ENCODE measurements at places on chromosomes 6 and 20.

DNA sequence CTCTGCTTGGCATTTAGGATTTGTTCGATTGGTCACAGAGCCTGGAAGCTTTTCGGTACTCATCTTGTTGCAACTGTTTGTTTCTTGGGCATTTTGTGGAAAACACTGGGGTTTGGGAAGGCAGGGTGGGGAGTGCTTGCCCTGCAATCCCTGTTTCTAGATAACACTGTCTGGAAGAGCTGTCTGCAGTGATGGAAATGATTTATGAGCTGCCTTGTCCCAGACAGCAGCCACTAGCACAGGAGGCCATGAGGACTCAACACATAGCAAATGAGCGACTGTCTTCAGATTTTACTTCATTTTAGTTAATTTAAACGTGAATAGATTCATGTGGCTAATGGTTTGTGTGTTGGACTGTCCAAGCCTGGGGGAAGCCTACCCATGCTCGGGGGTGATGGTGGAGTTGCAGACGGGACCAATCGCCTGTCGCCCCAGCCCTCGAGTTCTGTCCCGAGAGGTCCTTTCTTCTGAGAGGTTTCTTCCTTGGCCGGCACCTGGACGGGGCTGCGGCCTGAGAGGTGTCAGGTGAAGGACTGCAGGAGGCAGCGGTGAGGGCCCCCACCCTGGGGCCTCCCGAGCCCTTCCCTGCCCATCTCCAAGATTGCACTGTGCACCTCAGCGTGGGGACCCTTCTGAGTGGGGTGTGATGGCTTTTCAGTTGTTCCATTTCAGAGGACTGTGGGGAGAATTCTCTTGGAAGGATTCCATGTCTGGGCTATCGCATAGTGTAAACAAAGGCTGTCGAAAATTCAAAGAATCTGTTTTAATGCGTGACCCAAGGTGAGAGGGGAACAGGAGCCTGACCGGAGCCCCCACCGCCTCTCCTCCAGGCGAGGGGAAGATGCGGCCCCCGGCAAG is 55.4 kb downstream of the SMOC2 start:
- DNase-seq = no peak

DNA sequence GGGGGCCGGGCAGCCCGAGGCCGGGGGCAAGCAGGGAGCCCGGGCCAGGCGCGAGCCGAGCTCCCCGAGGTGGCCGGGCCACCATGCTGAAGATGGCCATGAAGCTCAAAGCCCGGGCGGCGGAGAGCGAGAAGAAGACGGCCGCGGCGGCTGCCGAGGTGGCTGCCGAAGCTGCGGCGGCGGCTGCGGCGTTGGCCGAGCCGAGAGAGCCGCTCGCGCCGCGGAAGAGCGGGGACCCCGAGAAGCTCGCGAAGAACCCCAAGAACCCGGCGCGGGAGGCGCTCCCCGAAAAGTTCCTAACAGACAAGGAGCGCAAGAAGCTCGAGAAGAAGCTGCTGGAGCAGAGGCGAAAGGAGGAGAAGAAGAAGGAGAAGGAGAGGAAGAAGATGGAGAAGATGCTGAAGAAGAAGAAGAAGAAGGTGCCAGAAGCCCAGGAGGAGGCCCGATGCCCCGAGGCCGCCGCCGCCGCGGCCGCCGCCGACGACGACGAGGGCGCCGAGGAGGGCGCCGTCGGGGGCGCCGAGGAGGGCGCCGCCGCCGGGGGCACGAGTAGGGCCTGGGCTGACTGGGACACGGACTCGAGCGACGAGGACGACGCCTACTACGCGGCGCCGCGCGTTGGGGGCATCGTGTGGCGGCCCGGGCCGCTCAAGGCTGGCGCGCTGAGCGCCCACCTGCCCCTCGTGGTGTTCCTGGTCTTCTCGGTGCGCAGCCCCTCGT is 37.4 kb downstream of the GNAS start:
- DNase-seq = no peak

DNA sequence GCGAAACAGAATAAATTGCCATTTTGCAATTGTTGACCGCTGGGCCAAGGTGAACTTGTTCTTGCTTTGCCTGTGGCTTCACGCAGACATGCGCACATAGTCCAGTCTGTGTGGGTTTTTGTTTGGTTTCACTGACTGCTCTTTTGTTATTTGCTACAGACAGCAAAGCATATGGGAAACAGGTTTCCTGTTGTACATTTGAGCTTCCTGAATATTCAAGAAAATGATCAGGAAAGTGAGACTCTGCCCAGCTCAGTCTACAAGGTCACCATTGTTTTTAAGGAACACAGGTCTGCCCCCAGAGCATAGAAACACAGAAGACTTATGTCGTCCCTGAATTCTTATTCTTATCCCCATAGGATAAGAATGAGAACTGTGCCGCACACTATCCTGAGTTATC is 55.6 kb downstream of the SASH1 start:
- DNase-seq = no peak

- DNase-seq = no peak
Observed at GRCh38 chr6:3442431-3443220, 14.2 kb downstream of the SLC22A23 start.

GRCh38 chr6:14713966-14714631 is 531.8 kb upstream of the JARID2 start:
- no peak for DNase-seq

DNA sequence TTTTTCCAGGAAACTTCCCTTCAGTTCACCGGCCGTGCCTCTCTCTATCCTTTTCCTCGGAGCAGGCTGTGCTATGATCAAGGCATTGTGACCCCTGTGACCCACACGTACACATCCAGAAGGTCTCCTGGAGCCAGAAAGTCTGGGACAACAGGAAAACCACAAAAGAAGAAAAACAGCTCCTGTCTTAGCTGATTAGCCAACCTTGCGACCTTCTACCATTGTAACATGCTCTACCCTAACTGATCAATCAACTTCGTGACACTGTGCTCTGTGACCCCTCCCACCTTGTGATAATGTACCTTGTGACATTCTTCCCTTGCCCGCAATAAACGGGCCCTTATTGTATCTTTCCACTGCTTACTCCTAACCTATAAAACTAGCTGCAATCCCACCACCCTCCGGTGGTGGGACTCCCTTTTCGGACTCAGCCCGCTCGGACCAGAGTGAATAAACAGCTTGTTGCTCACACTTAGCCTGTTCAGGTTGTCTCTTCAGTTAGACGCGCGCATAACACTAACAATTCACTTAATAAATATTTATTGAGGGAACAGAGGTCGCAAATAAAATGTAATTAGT is 24.2 kb downstream of the ZNF311 start:
- no peak for DNase-seq

- peak; percentile 29 for DNase-seq
Observed at GRCh38 chr6:142112451-142113061, 20.2 kb upstream of the GJE1 start.

- DNase-seq = no peak
Observed at GRCh38 chr6:90610301-90610750, 23.5 kb upstream of the MAP3K7 start.

DNA sequence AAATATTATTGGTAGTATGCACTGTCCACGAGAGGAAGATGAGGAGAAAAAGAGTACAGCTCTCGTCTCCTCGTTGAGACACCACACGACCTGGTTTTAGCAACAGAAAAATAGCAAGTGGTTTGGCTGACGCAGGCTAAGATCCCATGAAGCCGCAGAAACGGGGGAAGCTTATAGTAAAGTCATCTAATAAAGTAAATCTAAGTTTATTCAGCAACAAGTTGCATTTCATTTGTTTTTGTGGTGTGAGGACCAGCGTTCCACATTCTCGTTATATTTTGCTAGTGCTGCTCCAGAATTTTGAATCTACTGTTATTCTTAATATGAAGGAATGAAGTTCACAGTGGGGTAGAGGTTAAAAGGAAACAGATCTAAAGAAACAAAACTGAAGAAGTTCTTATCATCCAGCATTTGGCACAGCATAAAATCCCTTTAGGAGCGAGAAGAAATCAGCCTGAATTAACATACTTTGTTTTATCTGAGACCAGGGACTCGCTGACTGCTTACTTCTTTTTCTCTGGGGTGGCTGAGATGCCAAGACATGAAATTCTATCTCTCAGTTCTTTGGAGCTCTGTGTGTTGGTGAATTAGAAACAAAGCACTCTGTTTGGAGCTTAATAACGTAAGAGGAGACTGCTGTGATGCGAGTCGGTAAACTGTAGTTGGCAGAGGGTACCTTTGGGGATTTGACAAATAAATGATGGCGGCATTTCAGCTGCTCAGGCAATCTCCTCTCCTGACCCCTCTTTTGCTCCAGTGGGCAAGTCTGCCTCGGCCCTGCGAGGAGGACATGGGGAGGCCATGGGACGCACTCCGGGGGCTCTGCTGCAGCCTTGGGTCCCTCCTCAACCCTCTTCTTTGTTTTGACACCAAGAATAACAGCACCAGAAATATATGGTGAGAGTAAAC is 24.9 kb upstream of the IRF4 start:
- DNase-seq = no peak

Measured in GM12864 (cell line).